ENCODE measurements at places on chromosomes 12 and 14. TPM values are rescaled to one million over a fixed set of nuclear protein-coding genes. Genes with fewer than 3 reads are reported as not detected.

DICER1 gene
- 36.6 TPM for total RNA-seq

DIO3 gene
- total RNA-seq: not detected

RTN1 gene
- not detected for total RNA-seq

KLRC3 gene
- 1.7 TPM for total RNA-seq

DEPDC4 gene
- 2.5 TPM for total RNA-seq

KLHDC1 gene
- 1.4 TPM for total RNA-seq

LHX5 gene
- total RNA-seq: not detected

WDR20 gene
- 17.5 TPM for total RNA-seq

CPNE8 gene
- total RNA-seq: 42.3 TPM

MANSC4 gene
- total RNA-seq: 0.37 TPM

KIAA0586 gene
- total RNA-seq: 25.8 TPM

KCNA5 gene
- total RNA-seq: not detected

IKZF4 gene
- 1.1 TPM for total RNA-seq

ABCD2 gene
- total RNA-seq: 0.08 TPM

APOF gene
- total RNA-seq: not detected

IFI27L1 gene
- 11.2 TPM for total RNA-seq

DNA sequence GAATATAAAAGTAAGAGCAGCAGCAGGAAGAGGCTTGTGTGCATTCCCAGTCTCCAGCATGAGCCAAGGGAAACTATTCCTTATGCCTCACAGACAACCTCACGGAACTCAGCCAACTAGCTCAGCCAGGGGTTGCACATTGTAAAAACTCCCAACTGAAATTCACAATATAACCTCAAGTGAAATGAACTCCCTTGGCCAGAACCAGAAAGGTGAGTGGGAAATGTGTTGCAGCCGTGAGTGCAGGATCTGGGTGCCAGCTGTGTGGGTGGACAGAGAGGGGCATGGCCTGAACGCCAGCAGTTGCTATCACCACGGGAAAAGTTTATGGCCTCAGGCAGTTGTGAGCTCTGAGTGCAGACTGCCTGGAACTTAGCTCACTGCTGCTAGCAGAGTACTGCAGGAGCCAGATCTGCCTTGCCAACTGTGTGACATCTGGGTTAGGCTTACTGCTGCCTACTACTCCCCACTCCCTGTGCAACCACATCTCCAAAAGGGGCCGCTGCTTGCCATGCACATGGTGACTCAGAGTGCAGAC, 2.3 kb upstream of the CLEC1A start:
- peak; percentile 19 for DNase-seq

DNA sequence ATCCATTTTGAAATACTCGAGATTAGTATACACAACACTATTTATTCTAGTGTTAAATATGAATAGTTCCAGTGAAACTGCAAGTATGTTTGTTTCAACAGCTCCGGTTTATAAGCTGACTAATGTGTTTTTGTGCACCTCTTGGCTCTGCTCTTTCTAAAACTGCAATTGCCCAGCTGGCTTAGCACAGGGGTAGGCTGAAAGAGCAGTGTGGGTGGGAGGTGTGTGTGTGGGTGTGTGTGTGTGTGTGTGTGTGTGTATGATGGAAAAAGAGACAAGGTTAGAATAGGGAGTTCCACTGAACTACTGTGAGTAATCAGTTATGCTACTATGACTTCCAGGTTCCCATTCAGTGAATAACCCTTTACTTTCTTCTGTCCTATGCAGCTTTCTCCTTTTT, 37.8 kb upstream of the DDHD1 start:
- no peak for DNase-seq

- no peak for DNase-seq
Observed at GRCh38 chr14:52370406-52370935, 56.4 kb downstream of the PTGER2 start.

DNA sequence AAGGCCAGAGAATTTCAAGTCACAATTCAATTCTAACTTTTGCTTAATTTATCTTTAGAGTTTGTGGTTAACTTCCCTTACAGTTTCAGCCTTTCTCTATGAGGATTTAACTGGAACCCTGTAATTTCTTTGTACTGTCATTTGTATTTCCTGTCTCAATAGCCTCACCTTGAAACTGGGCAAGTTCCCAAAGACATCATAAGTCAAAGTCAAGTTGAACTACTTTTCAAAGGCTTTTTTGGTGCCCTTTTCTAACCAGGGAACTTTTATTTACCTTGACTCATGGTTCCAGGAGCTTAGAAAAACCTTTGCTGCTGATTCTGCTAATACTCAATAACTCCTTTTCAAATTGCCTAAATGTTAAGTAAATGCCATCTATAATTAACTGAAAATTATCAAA, 200.8 kb upstream of the KRR1 start:
- no peak for DNase-seq

- no peak for DNase-seq
Observed at GRCh38 chr12:104544836-104545235, 88.1 kb downstream of the CHST11 start.

- no peak for DNase-seq
Observed at GRCh38 chr14:50233951-50234250, 2.5 kb upstream of the SOS2 start.

GRCh38 chr14:22566845-22567244, 22.2 kb downstream of the DAD1 start:
- DNase-seq: no peak

DNA sequence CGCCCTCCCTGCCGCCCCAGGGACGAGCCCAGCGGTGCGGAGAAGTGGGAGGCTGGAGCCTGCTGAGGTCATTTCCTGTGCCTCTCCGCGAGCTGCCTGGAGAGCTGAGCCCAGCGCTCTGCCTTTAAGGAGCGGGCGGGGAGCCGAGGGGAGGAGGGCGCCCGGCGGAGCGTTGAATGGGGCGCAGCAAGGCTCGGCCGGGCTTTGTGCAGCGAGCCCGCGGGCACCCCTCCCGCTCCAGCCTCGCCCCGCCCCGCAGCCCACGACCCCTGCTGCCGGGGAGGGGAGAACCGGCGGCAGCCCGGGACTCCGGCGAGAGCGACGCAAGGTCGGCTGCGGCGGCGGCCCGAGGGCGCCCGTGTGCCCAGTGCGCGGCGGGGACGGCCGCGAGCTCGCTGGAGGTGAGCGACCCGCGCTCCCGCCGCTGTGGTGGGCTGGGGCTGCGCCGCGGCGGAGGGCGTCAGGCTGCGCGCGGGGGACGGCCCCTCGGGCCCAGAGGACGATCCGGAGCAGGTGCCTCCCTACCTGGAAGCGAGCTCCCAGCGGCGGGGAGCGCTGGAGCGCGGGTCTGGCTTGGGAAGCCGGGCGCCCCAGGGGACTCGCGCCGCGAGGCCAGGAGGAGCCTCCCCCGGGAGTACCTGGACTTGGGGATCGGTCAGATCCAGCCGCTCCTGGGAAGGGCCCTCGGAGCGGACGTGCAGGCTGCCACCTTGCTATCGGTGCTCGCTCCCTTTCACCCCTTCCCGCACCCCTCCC, at the start of gene PLEKHH1:
Gene PLEKHH1, plus strand, starts transcription at position 293 of the 756 bp plus-strand sequence. CDS start 8,578 bp downstream, outside the sequence.
- peak; percentile 86 for DNase-seq

GRCh38 chr12:121444842-121445202, 44.9 kb downstream of the RNF34 start:
- no peak for DNase-seq

- DNase-seq: no peak
Observed at GRCh38 chr12:78149459-78149858, 318.8 kb downstream of the NAV3 start.

DNA sequence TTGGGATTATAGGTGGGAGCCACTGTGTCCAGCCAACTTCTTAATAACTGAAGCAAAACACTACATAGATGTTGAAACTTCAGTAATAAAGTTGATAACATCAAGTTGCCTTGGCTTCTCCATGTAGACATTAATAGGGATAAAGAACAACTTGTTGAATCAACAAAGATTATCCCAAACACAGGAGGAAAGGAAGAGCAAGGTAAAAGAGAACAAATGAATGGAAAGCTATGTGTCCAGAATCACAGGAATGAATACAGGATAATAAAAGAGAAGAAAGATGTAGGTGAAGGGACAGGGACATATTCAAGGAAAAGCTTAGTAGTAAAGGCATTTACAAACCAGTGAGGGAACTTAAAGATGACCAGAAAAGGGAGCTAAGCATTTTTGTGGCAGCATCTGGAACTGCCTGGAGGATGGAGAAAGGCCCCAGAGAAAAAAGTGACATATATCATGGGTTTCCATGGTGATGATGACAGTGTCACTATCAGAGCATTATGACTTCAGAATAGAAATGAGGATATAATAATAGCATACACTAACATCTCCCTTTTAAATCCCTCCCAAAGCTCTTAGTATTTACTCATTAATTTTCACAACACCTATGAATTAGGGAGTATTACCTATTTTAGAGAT, 24.0 kb upstream of the MDM1 start:
- no peak for DNase-seq

DNA sequence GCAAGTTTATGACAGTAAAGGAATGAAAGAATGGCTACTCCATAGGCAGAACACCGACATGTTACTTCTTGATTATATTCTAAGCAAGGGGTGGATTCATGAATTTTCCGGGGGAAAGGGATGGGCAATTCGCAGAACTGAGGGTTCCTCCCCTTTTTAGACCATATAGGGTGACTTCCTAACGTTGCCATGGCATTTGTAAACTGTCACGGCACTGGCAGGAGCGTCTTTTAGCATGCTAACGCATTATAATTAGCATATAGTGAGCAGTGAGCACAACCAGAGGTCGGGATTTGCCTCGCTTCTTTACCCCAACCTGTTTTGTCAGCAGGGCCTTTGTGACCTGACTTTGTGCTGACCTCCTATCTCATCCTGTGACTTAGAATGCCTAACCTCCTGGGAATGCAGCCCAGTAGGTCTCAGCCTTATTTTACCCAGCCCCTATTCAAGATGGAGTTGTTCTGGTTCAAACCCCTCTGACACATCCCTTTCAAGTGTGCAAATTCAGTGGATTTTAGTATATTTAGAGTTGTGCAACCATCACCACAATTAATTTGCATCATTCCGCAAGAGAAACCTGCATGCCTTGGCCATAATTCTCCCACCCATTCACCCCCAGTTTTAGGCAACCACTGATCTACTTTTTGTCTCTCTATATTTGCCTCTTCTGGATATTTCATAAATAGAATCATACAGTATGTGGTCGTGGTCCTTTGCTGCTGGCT, 27.4 kb downstream of the PALS1 start:
- no peak for DNase-seq

GRCh38 chr12:58283553-58283952, 342.2 kb downstream of the ATP23 start:
- DNase-seq: no peak

- DNase-seq: peak; percentile 100
Observed at GRCh38 chr12:28780096-28780495, 369.0 kb upstream of the FAR2 start.

DNA sequence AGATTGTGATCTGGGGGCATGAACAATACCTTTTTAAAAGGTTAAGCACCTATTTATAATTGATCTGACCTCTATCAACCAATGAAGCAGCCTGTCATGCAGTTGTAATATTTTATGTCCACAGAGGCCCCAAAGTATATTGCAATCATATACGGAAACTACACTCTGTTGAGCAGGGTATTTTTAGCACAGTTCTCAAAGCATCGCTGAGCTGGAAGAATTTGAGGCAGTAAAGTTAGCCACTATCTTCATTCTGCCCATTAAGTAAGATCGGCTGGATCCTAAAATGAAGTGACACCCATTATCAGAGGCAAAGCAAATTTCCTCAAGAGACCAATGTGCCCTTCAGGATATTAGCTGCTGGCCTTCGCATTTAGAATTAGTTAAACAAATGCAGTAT, 47.7 kb upstream of the GRIP1 start:
- DNase-seq: no peak

All from SK-MEL-5 (cell line).